ENCODE measurements at places on chromosomes 7 and 10.
A peak's percentile ranks its signal among the peaks of the same experiment; 100 is the strongest.

DNA sequence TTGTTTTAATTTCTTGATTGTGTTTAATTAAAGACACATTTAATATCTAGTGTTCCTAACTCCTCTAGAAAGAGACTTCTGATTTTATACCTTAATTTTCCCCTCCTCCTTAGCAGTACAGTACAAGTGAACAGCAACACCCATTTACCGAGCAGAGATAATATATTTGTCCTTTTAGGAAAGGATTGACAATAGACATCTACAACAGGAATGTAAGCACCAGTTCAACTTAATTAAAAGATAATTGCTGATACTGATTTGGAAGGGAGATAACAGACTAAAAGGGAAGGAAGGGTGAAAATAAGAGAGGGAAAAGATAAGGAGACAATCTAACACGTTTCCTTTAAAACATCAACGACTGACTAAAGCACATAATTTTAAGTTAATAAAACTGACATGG lies 119.3 kb downstream of the SRPK2 start:
- DNase-seq, result no peak

GRCh38 chr7:1575809-1576208 lies 6.0 kb upstream of the PSMG3 start:
- no peak for DNase-seq

- no peak for DNase-seq
These were observed 63.9 kb downstream of the CCDC71L start for GRCh38 chr7:106597014-106597413.

GRCh38 chr7:66748791-66749190 lies 8.3 kb downstream of the RABGEF1 start:
- DNase-seq, result no peak

DNA sequence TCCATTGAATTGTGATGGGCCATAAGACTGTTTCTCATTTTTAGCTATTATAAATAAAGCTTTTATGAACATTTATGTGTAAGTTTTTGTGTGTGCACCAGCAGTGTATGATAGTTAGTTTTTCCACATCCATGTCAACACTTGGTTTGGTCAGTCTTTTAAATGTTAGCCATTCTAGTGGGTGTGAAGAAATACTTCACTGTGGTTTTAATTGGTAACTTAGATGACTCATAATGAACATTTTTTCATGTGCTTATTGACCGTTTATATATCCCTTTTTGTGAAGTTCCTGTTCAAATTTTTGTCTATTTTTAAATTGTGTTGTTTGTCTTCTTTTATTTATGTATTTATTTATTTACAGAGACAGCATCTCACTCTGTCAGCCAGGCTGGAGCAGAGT lies 23.6 kb upstream of the PDK4 start:
- DNase-seq, result no peak

- DNase-seq, result no peak
These were observed 246.9 kb downstream of the AHR start for GRCh38 chr7:17545348-17545747.

- DNase-seq, result peak; percentile 44
These were observed 246.8 kb downstream of the SKIDA1 start for GRCh38 chr10:21278491-21279216.

GRCh38 chr10:48251152-48251524 lies 23.4 kb downstream of the FRMPD2 start:
- DNase-seq, result no peak

- no peak for DNase-seq
These were observed 151.6 kb downstream of the KIAA1217 start for GRCh38 chr10:24360282-24361127.

DNA sequence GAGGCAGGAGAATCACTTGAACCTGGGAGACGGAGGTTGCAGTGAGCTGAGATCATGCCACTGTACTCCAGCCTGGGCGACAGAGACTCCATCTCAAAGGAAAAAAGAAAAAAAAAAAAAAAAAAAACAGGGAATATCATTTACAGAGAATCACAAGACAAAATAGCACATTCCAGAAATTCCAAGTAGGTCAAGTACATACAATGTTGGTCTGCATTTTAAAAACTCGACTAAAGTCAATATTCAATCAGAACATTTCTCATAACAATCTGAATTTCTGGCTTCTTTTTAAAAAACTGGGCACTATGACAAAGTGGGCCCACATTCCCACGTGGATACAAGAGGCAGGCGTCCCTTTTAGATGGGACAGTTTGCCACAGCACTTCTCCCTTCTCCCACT lies 12.8 kb downstream of the ZC3HAV1L start:
- no peak for DNase-seq

- DNase-seq, result no peak
These were observed 457.6 kb downstream of the LRMDA start for GRCh38 chr10:75889051-75889450.

DNA sequence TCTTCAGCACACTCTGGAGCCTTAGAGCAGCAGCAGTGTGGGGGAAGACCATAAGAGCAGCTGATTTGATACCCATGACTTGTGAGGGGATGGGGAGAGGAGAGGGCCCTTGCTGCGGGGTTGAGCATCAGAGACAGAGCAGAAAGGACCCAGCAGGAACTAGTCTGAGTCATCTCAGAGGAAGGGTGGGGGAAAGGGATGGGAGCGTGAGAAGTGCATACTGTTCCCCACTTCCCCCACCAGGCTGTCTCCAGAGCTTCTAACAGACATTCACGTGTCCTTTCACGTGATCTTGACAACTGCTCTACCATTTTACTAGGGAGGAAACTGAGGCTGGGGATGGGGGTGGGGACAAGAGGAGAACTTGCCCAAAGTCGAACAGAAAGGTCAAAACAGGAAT lies 38.7 kb downstream of the FAM241B start:
- DNase-seq, result no peak

GRCh38 chr10:101385866-101386658 lies 32.1 kb downstream of the BTRC start:
- DNase-seq, result no peak

GRCh38 chr7:12942609-12943008 lies 255.2 kb downstream of the ARL4A start:
- DNase-seq, result no peak

- DNase-seq, result no peak
These were observed 68.9 kb upstream of the NFE2L3 start for GRCh38 chr7:26083113-26083512.

DNA sequence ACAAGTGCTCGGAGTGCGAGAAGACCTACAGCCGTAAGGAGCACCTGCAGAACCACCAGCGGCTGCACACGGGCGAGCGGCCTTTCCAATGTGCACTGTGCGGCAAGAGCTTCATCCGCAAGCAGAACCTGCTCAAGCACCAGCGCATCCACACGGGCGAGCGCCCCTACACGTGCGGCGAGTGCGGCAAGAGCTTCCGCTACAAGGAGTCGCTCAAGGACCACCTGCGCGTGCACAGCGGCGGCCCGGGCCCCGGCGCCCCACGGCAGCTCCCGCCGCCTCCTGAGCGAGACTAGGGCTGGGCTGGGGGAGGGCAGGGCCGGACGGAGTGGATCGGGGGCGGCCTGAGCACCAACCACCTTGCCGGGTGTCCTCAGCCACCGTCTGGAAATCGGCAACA lies 15.1 kb upstream of the ZNF212 start:
- no peak for DNase-seq

DNA sequence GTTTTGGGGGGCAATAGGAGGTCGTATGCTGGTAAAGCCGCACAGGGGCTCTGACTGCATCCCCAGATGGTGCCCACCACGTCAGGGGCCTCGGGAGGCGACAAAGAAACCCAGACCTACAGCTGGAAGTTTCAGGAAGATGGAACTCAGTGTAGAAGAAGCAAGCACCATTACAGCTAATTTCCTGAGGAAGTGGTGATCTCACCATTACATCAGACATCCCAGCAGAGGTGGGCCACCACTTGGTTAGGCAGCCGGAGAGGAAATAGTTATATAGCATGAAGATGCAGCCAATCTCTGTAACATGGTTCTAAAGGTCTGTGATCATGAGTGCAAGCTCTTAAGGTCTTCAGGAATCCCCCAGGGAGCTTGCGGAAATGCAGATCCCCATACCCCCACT lies 127.3 kb upstream of the PCBD1 start:
- no peak for DNase-seq

GRCh38 chr7:158685693-158686092 lies 18.9 kb downstream of the NCAPG2 start:
- no peak for DNase-seq

- DNase-seq, result no peak
These were observed 112.0 kb downstream of the ANK3 start for GRCh38 chr10:60277656-60278055.

GRCh38 chr10:69333205-69333604 lies 54.9 kb downstream of the HK1 start:
- DNase-seq, result no peak

Data from stimulated activated CD4-positive, alpha-beta T cell treated with anti-CD3 and anti-CD28 coated beads, Interleukin-2, amount 100 ng/mL, for 4 hours (primary cell).